ENCODE measurements at places on chromosomes 11 and 22.

DNA sequence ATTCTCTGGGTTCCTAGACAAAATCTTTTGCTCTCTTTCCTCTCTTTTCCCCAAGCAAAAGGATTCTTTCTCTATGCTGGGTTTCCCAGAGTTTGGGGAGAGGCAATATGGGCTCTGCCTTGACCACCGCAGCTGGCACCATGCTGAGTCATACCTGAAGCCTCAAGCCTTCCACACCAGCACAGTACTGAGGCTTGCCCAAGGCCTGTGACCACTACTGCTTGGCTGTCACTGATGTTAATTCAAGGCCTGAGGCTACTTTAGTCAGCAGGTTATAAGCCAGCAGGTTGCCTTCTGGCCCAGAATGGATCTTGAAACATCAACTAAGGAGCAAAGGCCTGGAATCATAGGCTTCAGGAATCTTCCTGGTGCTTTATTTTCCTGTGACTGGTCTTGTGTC, 185.3 kb downstream of the DYNC2H1 start:
- no peak for DNase-seq

DNA sequence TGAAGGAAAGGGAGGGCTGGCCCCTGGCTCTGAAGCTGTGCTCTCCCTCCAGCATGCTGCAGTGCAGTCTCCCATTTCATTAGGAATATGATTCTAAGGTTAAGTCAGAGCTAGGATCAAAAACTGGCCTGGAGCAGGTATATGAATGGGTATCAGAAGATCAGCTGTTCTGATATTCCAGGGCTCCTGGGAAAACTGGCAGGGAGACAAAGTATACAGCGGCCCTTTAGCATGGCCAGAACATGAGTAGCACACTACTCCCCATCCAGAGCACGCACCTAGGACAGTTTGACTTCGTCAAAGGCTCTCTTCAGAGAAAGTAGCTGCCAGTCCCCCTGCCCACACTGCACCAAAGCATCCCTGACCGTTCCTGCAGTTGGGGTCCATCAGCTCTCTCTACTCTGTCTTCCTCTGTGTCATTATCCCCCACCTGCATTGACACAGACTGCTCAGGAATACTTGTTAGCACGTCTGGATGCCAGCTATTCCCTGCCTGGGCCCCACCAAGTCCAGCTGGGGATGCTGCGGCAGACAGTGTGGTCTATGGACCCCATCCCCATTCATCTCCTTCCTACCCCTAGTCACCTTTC, 4.0 kb upstream of the FCHSD2 start:
- no peak for DNase-seq

- DNase-seq = no peak
Observed at GRCh38 chr11:21501245-21501644, 691.6 kb upstream of the ANO5 start.

- DNase-seq = no peak
Observed at GRCh38 chr11:131955904-131956303, 585.5 kb downstream of the NTM start.

DNA sequence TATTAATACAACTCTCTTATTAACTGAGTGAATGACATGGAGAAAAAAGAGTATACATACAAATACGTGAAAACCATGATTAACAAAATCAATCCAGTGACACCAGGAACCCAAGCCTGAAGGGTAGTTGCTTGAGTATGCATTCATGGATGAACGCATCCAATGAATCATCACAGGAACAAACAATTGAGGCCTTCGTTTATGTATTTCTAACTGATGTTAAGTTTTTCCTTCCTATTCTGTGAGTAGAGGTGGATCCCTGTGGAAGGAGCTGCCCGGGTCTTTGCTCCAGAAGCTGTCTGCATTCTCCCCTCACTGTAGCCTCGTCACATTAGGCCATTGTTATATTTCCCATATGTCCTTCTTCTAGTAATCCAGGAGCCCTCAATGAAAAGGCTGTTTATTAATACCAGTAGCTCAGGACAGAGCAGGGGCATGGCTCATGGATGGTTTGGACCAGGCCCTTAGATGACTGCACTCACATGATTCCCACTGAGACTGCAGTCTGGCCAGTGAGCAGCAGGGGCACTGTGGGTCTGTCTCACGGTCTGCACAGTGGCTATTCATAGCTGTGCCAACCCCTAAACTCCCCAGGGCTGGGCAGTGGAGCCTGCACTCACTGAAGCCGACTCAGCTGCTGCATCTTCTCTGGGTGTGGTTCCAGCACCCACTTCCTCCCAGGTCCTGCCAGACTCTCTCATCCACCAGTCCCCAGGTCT, 128.1 kb upstream of the TOP3B start:
- DNase-seq = no peak

DNA sequence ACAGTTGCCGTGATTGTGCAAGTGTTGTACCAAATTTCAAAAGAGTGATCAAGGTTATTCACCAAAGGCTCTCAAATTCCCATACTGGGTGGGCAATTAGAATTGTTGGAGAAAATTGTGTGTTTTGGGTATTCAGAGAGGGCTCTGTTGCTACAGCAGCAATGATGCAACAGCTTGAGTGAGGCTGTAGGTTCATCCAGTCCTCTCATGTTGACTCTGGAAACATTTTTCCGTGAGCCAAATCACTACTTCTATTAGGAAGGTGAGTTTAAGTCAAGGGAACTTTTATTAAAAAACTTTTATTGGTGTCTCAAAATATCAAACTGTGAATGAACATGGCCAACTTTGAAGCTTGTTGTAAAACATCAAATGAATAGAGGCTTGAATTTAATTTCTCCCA, 116.5 kb downstream of the CD44 start:
- no peak for DNase-seq

- no peak for DNase-seq
Observed at GRCh38 chr22:40826984-40827741, 8.0 kb upstream of the SLC25A17 start.

- no peak for DNase-seq
Observed at GRCh38 chr22:42766860-42767259, 46.2 kb upstream of the A4GALT start.

DNA sequence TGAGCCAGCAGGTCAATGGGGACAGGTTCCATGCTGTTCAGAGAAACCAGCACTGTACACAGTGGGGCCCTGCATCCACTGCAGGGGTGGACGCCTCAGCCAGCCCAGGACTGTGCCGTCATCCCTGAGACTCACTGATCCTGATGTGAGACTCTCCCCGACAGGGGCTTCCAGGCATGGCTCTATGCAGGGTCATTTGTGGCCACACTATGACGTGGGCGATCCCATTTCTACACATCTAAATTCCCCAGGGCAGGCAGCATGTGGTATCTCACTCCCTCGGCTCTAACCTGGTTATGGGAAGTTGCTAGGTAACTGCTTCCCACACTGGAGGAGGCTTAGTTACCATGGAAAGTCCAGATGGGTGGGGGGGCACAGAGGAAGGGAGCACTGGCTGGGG, 14.2 kb upstream of the FAM83F start:
- DNase-seq = no peak

DNA sequence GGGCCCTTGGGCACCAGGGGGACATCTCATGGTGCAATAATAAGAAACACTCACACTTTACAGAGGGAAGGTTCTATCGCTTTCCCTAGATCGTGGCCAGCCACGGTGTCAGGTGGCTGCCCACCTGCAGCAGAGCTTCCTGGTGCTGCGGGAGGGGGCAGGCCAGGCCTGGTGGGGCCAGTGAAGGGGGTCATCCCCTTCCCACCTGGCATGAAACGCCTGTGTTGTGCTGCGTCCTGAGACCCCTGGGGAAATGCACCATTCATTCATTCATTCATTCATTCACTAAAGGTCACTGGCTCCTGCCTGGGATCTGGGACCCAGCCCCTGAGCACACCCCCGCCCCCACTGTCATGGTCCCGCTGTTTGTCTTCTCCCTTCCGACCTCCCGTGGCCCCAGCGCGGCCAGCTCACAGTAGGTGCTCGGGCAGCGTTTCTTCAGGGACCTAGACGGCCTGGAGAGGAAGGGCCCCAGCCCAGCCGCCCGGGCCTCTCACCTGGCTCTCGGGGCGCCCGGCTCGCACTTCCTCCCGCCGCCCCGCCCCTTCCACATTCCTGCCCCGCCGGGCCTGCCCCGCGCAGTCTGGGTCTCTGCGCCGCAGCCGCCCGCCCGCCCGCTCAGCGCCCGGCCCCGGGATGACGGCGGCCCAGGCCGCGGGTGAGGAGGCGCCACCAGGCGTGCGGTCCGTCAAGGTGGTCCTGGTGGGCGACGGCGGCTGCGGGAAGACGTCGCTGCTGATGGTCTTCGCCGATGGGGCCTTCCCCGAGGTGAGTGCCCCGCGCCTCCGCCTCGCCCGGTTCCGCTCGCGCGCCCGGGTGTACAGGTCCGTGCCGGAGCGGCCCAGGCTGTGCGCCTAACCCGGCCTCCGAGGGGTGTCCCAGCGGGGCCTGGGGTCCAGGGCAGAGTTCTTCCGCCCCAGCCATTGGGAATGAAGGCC, at the start of gene RHOD:
Gene RHOD, plus strand, starts transcription at position 581 of the 938 bp plus-strand sequence. Its CDS starts 56 bp downstream, at position 637.
- no peak for DNase-seq

GRCh38 chr11:75077316-75077715, 19.4 kb downstream of the OR2AT4 start:
- no peak for DNase-seq

DNA sequence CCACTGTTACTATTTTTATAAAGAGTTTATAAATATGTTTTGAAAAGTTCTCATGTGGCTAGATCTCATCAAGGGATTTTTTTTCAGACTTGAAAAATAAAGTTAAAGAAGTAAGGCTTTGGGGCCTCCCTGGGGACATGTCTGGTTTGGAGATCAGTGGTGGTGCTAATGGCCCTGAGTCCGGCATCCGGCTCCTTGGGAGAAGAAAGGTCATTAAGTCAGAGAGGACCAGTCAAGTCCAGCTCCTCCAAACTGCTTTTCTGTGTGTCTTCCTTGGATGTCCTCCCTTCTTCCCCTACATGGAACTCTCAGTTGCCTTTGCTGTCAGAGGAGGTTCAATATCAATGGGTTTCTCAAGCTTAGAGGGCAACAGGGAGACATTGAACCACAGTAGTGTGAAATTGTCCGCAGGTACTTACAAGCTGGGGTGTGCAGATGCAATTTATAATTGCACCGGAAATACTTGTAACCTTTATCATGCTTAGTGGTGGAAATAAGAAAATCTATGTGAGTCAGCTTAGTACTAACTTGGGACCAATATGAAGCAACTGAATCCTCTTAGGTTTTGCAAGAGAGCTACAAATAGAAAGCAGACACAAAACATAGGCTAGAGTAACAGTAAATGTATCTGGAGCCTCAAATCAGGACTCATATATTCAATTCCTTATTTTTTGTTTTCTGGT, 144.3 kb downstream of the TEAD1 start:
- DNase-seq = no peak

DNA sequence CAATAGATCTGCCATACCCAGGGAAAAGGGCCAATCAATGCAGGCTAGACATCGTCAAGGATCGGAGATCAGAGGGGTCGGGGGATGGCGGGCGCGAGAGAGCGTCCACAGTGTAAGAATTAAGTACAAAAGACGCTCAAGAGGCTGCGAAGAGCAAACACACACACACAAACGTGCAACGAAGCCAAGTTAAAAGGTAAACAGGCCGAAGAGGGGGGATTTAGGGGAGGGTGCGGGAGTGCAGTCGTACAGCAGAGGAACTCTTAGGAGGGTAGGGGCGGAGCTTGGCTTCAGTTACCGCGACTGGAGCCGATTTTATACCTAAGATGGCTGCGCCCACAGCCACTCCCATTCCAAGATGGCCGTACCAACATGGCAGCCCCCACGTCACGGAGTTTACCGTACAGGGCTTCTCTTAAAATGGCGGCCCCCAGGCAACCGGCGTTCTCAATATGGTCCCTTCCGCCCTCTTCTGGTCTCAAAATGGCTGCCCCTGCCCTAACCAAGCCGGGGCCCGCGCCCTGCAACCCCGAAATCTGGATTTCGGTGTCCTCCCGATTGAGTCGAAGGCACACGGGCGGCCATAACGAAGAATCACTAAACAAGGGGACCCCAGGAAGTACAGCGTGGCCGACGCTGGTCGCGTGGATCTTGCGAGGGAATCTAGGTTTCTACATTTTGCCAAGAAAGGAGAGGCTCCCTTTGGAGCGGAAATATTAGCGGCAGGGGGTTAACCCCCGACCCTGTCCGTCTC, 1.9 kb downstream of the GNG3 start:
- peak; percentile 98 for DNase-seq

- no peak for DNase-seq
Observed at GRCh38 chr11:102429691-102430090, 22.9 kb downstream of the TMEM123 start.

DNA sequence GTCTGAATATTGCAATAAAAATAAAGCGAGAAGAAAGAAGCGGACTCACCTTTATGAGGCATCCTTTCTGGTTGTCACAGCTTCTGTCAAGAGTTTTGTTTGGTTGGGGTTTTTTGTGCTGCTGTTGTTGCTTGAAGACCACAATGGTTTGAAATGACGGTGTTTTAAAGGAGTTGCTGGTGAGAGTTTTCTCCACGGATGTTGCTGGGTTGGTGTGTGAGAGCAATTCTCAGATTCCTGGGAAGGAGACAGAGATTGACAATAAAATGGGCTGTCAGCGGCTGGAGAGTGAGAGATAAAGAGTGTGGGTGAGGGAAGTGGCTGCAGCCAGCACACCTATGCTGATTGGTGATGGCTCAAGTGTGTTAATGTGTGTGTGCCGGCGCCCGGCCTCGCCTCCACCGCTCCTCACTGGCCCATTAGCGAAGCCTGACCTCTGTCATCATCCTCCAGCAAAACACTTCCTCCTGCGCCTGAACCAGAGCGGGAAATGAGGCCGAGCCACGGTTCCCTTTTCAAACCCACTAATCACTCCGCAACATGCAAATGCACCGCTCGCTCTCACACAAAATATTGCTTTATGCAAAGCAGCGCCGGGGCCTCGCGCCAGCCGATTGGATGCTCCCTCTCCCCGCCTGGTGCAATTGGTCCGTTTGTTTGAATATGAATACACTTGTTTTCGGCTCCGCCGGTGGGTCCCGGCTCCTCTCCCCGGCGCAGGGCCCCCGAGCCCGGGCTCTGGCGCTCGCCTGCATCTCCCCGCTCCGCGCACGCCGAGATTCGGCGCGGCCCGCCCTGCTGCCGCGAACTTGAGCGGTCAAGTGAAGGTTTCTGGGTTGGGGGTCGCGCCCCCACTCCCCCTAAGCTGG, at the start of gene PAX6:
Gene PAX6, minus strand, starts transcription at position 544 of the 869 bp plus-strand sequence. CDS start 4,911 bp downstream, outside the sequence.
- peak; percentile 91 for DNase-seq

- no peak for DNase-seq
Observed at GRCh38 chr22:37342065-37342464, 59.8 kb downstream of the CYTH4 start.

- no peak for DNase-seq
Observed at GRCh38 chr11:36130401-36130800, 158.8 kb downstream of the COMMD9 start.

DNA sequence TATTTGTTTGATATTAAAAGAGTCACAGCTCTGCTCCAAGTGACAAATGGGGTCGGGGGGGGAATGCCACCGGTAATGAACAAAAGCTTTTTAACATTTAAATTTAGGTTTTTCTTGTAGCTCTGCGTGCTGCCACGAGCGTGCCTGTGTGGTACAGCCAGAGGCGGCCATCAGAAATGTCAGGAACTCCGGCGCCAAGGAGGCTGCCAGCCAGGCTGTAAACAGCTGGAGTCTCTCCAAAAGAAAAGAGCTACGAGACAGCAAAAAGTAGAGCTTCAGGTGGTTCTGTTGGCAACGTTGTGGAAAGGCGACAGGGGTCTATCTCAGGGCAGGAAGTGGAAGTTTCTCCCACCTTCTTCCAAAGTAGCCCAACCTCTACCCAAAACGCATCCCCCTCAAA, 532.8 kb downstream of the OPCML start:
- no peak for DNase-seq

GRCh38 chr11:66315498-66315885, 1.4 kb downstream of the CD248 start:
- no peak for DNase-seq

Measured in DMS79 (cell line).